Body of pancreas (tissue), 4 donors: ENCODE measurements at places on chromosomes 4 and X. TPM values are rescaled to one million over a fixed set of nuclear protein-coding genes. Genes with fewer than 3 reads are reported as not detected.

- no peak for DNase-seq
These were observed 695.0 kb upstream of the HS3ST1 start for GRCh38 chr4:12123707-12124106.

DNA sequence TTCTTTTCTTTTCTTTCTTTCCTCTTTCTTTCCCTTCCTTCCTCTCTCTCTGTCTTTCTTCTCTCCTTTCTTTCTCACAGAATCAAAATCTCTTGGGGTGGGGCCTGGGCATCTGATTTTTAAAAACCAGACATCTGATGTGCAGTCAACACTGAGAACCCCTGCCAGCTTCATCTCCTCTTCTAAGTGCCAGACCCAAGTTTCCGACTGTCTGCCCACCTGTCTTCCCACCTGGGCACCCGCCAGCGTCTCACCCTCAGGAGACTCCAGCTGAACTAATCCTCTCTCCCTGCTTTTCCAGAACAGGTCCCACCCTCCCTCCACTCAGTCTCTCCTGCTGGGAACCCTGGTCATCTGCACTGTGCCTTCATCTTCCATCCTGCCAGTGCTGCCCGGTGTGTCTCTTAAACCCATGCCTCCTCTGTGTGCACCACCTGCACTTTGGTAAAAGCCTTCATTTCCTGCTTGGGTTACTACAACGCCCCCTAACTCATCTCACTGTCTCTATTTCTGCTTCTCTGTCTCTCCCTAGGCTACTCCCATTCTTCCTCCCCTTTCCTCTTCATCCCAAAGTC, 2.8 kb downstream of the SOD3 start:
- no peak for DNase-seq

DNA sequence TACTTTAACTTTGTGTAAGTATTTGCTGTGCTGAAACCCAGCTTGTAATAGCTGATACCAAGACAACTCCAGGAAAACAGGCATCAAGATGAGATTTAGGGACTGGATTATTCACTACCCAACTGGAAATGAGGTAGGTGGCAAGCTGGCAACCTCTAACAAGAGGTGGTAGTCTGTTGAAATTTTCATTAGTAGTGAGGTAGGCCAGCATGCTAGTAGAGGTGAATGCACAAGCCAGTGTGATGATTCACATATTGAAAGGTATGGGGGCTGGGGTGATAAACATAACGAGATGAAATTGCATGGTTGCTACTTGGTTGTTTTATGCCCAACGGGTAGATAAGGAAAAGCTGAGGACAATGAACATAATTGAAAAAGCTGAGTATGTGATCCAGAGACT, 8.5 kb upstream of the TMPRSS11D start:
- DNase-seq, result no peak

Gene MAGEC2
- total RNA-seq, result not detected

GRCh38 chr4:186719925-186720694, 3.5 kb downstream of the FAT1 start:
- no peak for DNase-seq

Gene NDST3
- total RNA-seq, result not detected

DNA sequence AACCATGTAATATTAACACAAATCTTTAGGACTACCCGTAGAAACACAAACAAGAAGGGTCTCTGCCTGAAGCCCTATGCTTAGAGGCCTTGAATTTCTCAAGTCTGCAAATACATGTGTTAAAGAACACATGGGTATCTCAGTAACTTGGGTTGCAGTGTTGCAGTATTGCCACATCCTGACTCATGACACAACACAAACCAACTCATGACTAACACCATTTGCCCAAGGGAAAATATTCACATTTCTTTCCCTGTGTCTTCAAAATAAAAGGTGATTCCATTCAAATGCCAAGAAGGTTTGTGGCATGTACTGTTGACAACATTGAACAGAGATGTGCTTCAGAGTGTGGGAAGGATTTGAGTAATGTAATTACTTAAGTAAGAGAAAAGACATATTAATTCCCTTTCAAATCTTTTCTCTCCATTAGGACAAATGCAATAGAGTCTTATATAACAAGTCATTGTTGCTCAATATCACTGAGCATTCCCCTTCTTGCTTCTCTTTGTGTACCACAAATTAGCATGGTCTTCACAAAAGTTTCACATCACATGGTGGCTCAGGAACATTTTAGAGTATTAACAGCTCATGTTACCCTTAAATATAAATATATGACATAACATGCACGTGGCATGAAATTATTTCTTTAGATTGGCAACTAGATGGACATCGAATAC, 487.1 kb downstream of the STPG2 start:
- DNase-seq, result no peak

GRCh38 chrX:39633293-39633692, 464.5 kb downstream of the BCOR start:
- DNase-seq, result no peak

Gene WDFY3
- total RNA-seq, result 36.1 TPM

DNA sequence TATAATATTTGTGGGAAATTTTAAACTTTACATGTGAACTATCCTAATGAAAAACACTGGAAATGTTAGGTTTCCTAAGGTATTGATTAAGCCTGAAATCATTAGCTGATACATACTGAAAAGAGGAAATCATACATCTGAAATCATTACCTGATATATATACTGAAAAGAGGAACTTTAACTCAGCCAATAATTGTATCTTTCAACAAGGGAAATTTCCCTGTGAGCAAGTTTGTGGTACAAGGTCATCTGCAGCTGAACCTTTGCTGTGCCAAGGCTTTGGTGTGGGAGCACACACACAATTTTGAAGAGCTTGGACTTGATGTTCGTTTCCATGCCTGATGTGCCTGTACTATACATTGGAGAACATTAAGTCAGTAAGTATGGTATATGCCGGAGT, 131.9 kb upstream of the USP9X start:
- DNase-seq, result no peak

DNA sequence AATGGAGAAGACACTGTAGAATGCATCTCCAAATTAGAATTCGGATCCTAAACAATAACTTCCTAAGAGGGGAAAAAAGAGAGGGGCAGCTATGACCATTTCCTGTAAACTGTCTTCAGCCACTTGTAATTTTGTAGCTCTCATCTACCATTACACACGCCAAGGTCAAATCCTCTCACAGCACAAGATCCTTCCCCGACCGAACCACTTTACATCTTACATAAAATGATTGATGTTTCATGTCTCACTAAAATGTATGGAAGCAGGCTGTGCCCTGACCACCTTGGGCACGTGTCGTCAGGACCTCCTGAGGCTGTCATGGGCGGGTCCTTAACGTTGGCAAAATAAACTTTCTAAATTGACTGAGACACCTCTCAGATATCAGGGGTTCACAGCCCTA, 24.1 kb upstream of the PBDC1 start:
- DNase-seq, result peak; percentile 34

DNA sequence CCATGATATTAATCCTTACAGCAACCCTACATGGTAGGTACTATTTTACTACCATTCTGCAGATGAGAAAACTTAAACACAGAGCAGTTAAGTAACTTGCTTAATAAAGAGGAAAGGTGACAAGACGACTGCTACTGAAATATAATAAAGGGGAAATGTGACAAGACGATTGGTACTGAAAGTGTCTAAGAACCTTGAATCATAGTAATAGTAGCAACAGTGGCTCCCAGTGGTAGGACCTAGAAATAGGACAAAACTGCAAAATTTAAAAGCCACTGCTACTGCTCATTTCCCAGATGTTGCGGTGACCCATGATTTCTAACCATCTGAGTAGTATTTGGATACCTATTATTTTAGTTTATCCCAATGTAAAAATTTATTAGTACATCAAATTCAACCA, 89.5 kb downstream of the TASL start:
- no peak for DNase-seq

Gene IL2RG
- 0.52 TPM for total RNA-seq

DNA sequence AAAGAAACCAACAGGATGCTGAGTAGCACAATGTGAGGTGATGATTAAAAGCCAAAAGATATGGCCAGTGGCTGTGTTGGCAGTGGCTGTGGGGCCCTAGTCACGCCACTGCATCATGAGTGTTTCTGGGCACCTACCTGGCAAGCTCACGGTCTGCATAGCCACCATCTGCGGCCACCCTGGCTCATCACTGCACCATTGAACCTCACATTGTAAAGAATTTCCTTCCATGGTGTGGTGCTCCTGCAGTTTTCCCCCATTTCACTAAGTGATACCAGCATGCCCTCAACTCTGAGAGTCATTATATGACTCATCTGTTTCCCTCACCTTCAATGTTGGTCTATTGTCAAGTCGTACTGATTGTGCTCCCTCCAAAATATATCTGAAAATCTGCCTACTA, 45.5 kb upstream of the CLNK start:
- no peak for DNase-seq
